ENCODE measurements at places on chromosomes 11 and 22.

DNA sequence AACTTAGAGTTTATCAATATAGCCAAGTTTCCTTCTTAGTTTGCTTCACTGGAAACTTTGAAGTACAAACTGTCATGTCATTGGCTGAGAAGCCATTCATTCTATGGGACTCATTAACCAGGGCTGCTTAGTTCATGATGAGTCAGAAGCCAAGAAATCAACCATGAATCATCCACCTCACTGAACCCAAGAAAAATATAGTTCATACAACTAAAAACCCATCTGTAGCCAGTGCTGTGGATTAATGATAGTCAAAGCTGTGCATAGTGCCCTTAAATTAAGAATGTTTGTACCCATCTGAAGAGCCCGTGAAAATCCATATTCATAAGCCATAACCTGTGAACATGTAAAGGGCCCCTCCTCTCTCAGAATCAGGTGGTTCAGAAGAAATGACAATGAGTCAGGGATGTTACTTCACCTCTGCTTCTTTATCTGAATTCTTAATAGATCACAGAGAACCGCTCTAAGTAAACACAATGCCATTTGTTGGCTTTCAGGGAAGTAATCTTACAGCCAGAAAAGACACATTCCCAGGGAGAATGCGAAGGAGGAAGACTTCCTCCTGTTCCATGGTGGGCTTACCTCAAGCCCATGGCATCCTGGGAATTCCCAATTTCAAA, 25.4 kb downstream of the MMP20 start:
- no peak for DNase-seq

- DNase-seq, result no peak
Observed at GRCh38 chr11:134596404-134596803, 184.4 kb upstream of the B3GAT1 start.

GRCh38 chr11:128462922-128463321, 124.4 kb downstream of the ETS1 start:
- DNase-seq, result no peak

GRCh38 chr22:22057617-22058378, 75.2 kb upstream of the TOP3B start:
- DNase-seq, result no peak

GRCh38 chr11:211295-211694, 3.8 kb downstream of the RIC8A start:
- DNase-seq, result no peak

- DNase-seq, result no peak
Observed at GRCh38 chr22:43267332-43267980, 75.7 kb downstream of the SCUBE1 start.

DNA sequence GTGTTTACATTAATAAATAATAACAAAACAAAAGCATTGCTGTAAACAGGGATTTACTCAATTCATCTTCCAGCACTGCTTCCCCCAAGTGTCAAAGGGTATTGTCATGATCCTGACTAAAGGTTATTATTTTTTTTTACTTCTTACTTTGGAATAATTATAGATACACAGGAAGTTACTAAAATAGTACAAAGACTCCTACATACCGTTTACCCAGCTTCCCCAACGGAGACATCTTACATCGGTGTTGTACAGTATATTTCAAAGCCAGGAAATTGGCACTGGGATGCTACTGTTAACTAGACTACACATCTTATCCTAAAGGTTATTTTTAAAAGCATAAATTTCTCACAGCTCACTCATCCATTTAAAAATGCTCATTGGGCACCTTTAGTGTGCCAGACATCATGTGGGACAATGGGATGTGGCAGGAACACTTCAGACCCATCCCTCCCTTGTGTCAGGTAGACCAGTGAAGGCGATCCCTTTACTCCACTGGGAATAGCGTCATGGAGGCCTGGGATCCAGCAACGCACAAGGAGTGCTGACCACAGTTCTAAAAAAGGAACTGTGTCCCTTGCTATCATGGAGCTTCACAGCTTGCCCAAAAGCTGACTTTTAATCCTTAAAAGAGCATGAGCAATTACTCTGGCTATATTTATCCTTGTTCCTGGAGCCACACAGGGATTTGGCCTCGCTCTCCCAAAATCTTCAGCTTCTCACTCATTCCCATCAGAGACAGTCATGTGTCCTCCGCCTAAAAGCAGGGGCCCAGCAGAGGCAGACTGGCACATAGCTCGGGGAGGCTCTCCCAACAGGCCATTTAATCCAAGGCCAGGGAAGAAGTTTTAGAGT, 3.1 kb upstream of the IRAG1 start:
- DNase-seq, result no peak

GRCh38 chr22:38923463-38924346, 33.7 kb upstream of the APOBEC3A start:
- DNase-seq, result peak; percentile 89

- DNase-seq, result no peak
Observed at GRCh38 chr11:92329646-92330045, 105.0 kb downstream of the FAT3 start.

GRCh38 chr22:21009638-21010425, 5.1 kb upstream of the P2RX6 start:
- no peak for DNase-seq
